SK-MEL-5 (cell line): ENCODE measurements at places on chromosomes 7 and 10.

DNA sequence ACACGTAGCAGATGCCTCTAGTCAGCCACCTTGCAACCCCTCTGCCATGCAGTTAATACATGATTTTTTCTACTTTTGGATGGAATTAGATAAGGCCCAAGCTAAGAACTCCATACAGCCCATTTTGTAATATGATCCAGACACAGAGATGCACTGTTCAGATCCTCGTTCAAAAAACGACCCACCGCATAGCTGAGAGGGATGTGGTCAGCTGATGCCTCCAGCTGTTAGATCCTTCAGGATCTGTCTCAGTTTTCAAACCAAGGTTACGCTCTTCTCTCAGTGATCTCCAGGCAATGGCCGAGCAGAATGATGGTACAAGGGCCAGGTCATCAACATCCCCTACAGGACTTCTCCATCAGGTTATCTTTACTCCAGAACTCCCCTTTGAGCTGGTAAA lies 881.7 kb upstream of the C7orf33 start:
- DNase-seq = no peak

- no peak for DNase-seq
Measured at GRCh38 chr10:67926951-67927350, 42.5 kb downstream of the SIRT1 start.

GRCh38 chr7:55576753-55577152 lies 4.5 kb upstream of the VOPP1 start:
- no peak for DNase-seq

DNA sequence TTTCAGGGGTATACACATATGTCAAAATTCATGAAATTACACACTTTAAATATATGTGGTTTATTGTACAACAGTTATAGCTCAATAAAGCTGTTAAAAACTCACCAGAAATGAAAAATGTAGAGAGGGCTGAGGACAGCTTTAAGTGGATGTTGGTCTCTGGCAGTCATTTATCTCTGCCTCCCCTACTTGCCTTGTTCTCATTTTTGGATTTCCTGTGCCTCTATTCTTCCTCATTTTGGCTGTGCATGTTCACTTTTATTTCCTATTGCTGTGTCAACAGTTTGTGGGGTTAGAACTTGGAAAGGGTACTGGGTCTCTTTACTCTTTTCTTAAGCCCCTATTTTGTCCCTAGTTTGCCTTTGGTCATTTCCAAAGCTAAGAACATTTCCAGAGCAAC lies 18.6 kb upstream of the MEST start:
- no peak for DNase-seq

- no peak for DNase-seq
Measured at GRCh38 chr7:148620749-148621359, 30.3 kb downstream of the C7orf33 start.

- DNase-seq = no peak
Measured at GRCh38 chr7:66313886-66314568, 108.9 kb downstream of the TPST1 start.

- no peak for DNase-seq
Measured at GRCh38 chr10:13705526-13706174, 118.9 kb downstream of the PRPF18 start.

GRCh38 chr7:113267271-113267670 lies 148.9 kb upstream of the SMIM30 start:
- DNase-seq = no peak

DNA sequence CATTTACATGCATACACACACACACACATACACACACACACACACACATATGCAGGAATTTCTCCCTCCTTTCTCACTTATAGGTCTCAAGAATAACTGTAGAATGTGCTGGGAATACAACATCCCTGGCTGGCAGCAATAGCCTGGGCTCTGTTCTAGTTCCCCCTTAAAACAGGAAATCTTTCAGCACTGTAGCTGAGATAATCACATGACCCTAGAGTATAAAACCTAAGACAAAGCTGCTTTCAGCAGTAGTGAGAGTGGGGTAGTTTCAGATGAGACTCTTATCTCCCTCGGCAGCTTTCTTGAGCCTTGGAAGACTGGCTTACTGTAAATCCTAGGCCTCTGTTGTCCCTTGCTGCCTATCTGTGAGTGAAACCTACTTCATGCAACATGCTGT lies 137.4 kb upstream of the AKR1E2 start:
- peak; percentile 78 for DNase-seq

DNA sequence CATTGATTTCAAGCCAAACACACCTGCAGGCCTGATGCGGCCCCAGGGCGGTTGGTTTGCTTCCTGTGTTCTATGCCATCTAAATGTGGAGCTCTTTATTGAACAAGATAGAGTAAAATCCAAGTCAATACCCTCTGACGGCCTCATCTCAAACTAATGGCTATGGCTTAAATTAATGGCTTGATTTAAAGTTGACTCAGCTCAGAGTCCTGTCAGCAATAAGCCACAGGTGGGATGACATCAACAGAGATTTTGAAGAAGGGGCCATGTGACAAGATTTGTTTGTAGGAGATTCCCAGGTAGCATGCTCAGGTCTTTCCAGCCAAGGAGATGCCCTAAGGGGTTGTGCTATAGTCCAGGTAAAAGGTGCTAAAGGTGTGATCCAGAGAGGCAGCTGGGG lies 66.7 kb upstream of the ZNF32 start:
- no peak for DNase-seq

GRCh38 chr7:142142702-142143101 lies 31.2 kb downstream of the MGAM2 start:
- no peak for DNase-seq

GRCh38 chr7:50397320-50397970 lies 52.7 kb downstream of the FIGNL1 start:
- DNase-seq = no peak

- no peak for DNase-seq
Measured at GRCh38 chr7:35336444-35336843, 82.5 kb upstream of the TBX20 start.

DNA sequence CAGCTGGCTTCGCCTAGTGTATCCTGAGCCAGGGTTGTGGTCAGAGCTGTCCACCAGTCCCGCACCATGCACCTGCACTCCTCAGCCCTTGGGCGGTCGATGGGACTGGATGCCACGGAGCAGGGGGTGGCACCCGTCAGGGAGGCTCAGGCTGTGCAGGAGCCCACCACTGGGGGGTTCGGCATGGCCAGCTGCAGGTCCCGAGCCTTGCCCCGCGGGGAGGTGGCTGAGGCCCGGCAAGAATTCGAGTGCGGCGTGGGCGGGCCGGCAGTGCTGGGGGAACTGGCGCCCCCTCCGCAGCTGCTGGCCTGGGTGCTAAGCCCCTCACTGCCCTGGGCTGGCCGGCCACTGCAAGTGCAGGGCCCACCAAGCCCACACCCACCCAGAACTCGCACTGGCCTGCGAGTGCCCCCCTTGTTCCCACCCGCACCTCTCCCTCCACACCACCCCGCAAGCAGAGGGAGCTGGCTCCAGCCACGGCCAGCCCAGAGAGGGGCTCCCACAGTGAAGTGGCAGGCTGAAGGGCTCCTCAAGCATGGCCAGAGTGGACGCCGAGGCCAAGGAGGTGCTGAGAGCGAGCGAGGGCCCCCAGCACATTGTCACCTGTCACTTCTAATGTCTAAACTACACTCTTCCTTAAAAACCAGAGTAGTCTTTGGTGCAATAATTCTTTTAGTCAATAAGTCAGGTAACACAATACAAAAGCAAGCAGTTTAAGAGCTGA lies 11.0 kb downstream of the FAM25A start:
- no peak for DNase-seq

- DNase-seq = no peak
Measured at GRCh38 chr7:42350801-42351200, 113.8 kb upstream of the GLI3 start.

DNA sequence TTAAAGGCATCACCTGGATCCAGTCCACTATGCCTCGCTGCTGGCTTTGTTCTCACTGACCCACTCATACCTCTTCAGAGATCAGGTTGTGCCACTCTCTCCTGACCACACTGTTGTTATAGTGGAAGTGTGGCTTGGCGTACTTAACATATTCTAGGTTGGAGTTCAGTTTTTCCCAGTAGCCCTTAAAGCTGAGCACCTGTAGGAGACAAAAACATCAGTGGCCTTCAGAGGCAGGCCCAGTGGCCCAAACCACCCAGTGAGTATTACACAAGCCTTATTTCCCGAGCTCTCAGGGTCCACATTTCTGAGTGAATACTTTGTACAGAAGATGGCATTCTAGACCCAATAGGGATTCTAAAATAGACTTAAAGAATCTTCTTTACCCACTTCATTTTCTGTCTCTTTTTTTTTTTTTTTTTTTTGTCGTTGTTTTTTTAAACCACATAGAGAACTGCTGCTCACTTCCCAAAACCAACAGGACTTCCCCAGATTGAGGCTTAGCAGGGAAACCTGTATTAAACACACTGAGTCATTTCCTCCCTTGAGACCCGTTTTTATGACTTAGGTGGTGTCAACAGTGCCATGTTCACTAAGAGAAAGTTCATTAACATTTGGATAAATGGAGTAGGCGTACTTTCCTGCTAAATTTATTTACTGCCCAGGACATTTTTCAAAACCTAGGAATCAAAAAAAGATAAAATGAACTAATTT lies 85.8 kb downstream of the GSAP start:
- DNase-seq = no peak

GRCh38 chr10:79047875-79048638 lies 20.7 kb upstream of the ZMIZ1 start:
- no peak for DNase-seq

DNA sequence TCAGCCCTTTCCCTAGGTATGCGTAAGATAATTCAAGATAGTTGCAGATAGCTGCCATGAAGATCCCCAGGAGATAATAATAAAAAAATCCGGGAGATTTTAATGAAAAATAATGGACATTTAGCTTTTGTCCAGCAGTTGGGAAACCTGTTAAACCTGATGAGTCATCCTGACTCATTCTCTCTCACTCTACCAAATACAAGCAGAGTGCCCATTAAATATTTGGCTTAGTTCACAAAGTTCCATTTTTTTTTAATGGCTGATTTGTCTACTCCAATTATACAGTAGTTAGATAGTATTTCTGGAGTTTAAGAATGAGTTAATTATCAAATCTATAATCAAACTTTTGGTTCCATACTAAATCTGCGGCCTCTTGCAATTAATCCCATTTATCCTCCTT lies 2.1 kb upstream of the SHTN1 start:
- peak; percentile 14 for DNase-seq

- DNase-seq = peak; percentile 76
Measured at GRCh38 chr7:134669845-134670373, 23.3 kb downstream of the BPGM start.

GRCh38 chr10:10520491-10521385 lies 496.9 kb upstream of the CELF2 start:
- DNase-seq = no peak

- DNase-seq = no peak
Measured at GRCh38 chr7:68488341-68489060, 1109.8 kb upstream of the AUTS2 start.

DNA sequence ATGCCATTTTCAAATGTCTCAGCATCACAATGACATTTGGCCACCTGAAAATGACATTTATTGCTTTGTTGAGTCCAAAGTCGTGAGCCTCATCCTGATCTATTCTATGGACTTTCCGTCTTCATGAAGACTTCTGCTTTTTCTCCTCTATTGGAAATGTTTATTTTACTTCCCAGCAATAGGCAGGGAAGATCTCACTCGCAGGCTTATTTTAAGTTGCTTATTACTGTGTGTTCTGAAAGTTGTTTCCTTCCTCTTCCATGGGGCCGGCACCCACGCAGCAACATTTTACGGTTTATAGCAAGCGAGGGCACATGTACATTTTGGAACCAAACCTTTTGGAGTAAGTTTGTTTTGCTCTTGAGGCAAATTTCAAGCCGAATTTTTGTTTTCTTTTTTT lies 221.0 kb upstream of the KLF6 start:
- no peak for DNase-seq

DNA sequence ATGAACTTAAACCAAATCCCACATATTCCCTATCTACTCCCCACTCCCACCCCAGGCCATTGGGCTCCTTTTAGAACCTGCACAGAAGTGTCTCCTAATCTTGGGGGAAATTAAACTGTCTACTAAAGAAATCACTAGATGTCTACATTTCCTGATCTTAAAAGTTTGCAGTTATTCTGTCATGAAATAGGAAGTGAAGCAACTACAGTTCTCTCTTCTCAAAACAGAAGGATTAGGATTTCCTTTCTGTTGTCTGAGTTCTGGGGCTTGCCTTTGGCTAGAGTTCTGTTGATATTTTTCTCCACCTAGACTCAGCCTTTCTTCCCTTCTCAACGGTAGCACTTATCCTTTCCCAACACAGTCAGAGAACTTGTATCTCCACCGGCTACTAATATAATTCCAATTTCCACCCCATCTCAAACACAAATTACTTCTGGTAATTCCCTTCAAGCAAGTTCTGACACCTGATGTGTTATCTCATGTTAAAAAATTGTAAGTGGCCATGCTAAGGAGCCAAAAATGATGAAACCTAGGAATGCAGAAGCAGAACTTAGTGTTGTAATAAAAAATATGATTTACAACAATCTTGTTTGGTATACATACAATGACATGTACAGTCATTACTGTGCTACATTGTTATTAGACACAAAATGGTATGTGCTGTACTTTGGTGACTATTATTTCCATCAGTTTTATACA lies 12.1 kb downstream of the OR9A4 start:
- no peak for DNase-seq

DNA sequence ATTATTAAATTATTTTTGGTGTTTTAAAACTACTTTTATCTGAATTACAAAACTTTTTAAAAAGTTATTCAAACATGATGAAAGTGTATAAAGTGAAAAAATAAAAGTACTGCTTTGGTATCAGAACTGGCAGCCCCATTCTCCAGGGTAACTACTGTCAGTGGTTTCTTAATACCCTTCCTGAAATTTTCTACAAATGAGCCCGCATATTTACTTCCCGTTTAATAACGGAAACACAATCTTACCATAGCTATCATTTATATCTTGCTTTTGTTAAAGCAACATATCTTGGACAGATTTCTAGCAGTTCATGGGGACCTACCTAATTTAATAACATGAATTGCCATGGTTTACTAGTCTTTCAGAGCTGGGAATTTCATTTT lies 249.9 kb downstream of the RNLS start:
- DNase-seq = no peak

- DNase-seq = no peak
Measured at GRCh38 chr7:66297579-66297978, 92.4 kb downstream of the TPST1 start.

DNA sequence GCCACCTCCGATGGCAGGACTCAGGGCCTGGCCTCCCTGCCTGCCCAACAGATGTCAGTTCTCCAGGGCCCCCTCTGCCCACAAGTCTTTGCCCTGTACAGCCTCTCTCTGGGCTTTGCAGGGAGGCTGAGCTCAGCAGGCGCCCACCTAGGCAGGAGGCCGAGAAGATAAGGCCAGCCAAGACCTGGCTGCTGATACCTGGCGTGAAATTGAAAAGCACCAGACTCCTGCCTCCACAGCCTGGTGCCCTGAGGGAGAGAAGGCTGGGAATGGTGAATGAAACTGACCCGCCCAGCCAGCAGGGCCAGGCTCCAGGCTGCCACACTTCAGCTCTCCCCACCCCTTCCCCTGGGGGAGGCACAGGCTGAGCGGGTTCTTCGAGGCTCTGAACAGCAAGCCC lies 145.8 kb downstream of the CDH23 start:
- no peak for DNase-seq

DNA sequence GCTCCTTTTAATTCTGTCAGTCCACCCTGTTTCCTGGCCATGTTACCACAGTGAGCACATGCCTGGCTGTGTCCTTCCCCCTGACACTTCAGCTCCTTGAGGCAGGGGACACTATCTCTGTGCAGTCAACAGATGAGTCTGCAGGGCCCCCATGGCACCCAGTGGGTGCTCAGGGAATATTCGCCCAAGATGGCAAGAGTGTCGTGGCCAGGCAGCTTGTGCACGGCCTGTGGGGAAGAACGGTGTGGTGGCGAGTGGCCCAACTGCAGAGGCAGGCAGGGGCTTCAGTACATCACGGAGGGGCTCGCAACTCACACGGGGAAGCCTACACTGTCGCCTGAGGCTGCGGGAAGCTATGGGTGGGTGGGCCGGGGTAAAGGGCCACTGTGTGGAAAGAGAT lies 91.1 kb downstream of the TRRAP start:
- DNase-seq = no peak
